Stimulated activated CD4-positive, alpha-beta T cell treated with anti-CD3 and anti-CD28 coated beads, Interleukin-1b, Interleukin-23, amount 100 ng/mL, for 24 hours (primary cell): ENCODE measurements at places on chromosomes 5 and 9.

GRCh38 chr5:67160985-67161384, 35.6 kb downstream of the CD180 start:
- DNase-seq = no peak

GRCh38 chr5:154176181-154176580, 14.4 kb upstream of the GALNT10 start:
- no peak for DNase-seq

DNA sequence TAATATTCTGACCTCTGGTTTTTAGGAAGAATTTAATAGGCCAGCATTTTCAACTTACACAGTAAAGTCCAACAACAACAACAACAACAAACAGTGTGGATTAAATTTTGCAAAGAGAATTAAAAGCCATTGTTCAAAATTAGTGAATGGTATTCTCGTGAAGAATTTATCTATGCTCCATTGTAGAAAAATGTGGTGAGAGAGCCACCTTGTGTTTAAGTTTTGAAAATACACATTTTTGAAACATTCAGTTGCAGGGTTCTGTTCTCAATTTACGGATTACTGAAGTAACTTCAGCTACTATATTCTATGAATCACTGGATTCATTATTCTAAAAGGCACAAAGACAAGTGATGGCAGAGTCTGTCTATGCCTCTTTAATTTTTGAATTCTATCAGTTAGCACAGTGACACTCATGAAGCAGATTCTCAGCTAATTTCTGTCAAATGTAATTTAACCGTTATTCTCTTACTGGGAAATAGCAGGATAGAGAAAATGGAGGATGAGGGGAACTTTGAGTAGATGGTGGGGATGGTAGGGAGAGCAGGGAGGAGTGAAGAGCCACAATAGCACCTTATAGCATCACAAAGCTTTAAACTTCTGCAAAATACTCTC, 11.0 kb downstream of the CCDC152 start:
- no peak for DNase-seq

- DNase-seq = no peak
Observed at GRCh38 chr5:58264276-58264675, 195.6 kb downstream of the PLK2 start.

DNA sequence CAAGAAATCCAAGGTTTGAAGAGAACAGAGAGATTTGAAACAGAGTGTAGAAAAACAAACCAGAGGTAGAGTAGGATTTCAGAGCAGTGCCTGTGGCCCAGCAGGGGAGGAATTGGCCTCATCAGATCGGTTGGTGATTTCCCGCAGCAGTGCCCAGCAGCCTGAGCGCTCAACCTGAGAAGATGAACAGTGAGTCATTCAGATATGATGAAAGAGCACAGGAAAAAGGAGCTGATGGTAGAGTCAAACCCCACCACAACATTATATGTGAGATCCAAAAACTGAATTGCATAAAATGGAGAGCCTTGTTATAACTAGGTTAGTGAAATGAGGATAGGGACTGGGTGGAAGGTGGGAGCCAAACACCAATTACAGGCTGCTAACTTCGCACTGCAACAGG, 248.9 kb downstream of the PIK3R1 start:
- no peak for DNase-seq
